ENCODE measurements at places on chromosomes 13 and 19. TPM values are rescaled to one million over a fixed set of nuclear protein-coding genes. Genes with fewer than 3 reads are reported as not detected.

GRCh38 chr13:66821551-66821950 lies 408.6 kb downstream of the PCDH9 start:
- no peak for DNase-seq

- DNase-seq, result no peak
These were observed 123.8 kb downstream of the RNF17 start for GRCh38 chr13:24887759-24888158.

GRCh38 chr19:19568802-19569756 lies 31.0 kb downstream of the CILP2 start:
- no peak for DNase-seq

DNA sequence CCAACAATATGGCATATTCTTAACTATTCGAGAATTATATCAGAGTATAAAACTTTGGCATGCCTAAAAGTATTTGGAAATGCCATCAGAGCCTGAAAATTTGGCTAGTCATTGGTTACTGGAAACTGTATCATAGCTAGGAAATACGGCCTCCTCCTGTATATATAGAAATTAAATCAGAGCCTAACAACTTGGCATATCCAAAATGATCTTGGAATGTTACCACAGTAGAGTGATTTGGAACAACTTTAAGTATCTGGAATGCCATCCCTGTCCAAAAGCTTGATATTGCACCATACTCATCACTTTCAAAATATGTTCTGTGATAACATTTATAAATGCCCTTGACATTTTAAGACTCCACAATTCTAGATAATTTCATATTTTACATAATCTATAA lies 335.8 kb downstream of the SLITRK1 start:
- no peak for DNase-seq

GRCh38 chr19:32637480-32637879 lies 37.5 kb downstream of the ANKRD27 start:
- DNase-seq, result no peak

DNA sequence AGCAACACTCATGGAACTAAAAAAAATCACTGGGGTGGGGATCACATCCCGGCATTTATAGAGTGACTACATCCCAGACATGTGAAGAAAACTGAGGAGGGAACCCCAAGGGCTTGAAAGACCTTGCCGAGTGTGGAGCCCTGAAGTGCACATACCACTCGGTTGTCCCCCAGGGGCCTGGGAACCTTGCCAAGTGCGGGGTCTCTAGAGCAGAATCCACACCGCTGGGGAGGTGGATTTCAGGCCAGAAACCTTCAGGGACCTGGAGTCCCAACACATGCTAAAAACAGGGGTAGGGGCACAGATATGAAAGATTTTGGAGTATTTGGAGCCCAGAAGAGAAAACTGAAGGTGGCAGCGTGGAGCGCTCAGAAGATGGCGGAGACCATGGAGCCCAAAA lies 35.2 kb downstream of the ERICH4 start:
- DNase-seq, result no peak

DNA sequence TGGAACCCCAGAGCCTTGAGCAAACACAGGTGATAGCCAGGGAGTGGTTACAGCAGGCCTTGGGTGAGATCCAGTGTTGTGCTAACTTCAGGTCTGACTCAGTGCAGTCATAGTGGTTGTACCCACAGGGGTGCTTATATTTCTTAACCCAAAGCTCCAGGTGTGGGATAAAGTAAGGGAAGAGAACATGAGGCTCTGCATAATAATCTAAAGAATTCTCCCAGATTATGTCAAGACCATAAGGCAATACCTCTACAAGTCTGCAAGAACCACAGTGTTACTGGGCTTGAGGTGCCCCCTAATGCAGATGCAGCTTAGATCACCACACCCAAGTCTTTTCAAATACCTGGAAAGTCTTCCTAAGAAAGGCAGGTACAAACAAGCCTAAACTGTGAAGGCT lies 485.4 kb downstream of the RFC3 start:
- no peak for DNase-seq

DNA sequence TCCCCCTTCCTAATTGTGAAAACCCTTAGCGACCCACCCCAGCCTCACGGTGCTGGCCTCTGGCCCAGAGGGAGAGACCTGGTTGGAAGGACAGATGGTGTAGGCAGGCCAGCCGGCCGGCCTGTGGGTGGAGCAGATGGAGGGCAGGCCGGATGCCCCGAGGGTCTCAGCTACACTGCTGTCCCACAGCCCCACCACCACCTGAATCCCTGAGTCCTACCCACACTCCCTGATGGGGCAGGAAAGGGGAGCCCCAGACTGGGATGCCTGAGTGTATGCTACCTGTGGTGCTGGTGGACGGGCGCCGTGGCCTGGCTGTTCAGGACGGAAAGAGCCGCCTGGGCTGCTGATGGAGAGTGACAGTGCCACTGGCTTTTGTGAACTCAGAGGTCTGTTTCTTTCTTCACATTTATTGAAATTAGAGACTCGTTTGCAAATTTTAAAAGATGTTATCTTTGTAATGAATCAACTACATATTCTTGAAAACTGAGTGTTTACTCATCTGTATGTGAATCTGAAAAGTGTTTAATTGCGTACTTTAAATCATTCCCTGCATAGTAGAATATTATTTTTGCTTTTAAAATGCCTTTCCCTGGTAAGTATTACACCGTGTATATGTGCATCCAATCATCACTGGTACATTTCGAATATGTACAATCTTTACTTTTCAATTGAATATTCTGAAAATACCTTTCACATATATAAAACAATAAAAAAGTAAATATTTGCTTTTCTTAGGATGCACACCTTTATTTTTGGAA lies 35.7 kb downstream of the TFDP1 start:
- DNase-seq, result no peak

GRCh38 chr13:69589531-69590235 lies 517.9 kb upstream of the ATXN8OS start:
- DNase-seq, result no peak

ZNF528 gene
- total RNA-seq, result 28.2 TPM

KRTDAP gene
- not detected for total RNA-seq

All from renal cortical epithelial cell (primary cell).